ENCODE measurements at places on chromosomes 3 and 15.

- no peak for DNase-seq
Measured at GRCh38 chr3:28124882-28125281, 116.5 kb upstream of the CMC1 start.

GRCh38 chr3:174431717-174432116 is 427.4 kb upstream of the NAALADL2 start:
- peak; percentile 87 for DNase-seq

DNA sequence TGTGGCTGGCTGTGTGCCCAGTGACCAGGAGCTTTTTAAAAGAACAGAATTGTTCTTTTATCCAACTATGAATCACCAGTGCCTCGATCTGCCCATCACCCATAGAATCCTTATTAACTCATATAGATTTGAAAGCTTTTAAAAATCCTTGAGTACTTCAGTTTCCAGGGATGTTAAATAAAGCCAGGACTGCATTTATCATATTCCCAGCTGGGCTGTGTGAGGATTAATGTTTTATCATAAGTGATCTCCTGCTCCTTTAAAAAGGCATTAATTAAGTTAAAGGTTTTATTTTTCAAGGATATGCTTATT is 234.0 kb downstream of the MYRIP start:
- DNase-seq: peak; percentile 82

DNA sequence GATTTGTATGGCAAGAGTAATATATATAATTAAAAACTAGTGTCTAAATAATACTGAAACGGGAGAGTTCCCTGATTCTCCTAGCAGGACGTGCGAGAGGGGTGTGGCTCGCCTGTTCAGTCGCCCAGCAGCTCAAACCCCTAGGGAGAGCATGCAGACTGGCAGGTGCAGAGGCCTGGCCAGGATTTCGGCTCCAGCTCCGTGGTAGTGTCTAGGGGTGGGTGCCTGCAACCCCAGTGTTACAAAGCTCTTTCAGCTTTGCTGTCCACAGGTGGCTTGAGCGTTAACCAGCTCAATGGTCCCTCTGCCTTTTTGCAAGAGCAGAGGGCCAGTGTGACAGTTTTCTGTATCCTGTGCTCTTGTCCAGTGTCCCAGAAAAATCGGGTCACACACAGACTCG is 226.6 kb downstream of the ALCAM start:
- no peak for DNase-seq

DNA sequence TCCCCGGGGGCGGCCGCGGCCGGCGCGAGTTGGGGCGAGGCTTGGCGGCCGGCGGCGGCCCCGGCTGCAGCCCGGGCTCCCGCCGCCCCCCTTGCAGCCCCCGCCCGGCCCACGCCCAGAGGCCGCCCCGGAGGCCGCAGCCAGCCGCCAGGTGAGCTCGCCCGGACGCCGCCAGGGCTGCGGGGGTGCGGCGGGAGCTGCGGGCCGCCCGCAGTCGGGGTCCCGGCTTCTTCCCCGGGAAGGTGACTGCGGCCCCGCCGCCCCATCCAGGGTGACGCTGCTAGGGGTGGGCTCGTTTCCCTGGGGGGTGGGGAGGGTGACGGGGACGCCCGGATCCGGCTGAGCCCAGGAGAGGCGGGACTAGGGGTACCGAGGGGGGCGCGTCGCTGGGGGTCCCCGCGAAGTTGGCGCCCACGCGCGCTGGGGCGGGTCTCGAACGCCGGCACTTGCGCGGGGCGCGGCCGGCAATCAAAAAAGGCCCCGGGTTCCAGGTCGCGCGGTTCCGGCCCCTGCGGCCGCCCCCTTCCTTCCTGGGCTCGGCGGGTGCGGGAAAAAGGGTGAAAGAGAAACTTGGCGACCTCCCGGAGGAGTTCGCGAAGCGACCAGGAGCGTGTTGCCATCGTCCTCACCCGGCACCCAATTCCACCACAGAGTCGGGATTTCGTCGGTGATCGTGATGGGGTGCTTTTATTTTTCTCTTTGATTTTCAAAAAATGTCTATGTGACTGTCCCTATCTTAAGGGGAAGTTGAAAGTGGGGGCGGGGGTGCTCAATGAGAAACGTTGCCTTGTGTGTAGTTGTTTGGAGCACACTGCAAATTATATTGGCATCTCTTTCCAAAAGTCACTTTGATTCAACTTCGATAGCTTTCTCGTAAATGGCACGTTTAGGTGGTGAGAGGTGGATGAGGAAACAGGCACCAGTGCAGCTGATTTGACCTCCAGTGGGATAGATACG is 619 bp downstream of the ATXN7 start:
- DNase-seq: no peak

- no peak for DNase-seq
Measured at GRCh38 chr3:61704807-61705206, 143.4 kb downstream of the PTPRG start.

- DNase-seq: no peak
Measured at GRCh38 chr3:26498271-26498670, 124.3 kb upstream of the LRRC3B start.

GRCh38 chr3:109548192-109548938 is 211.0 kb upstream of the DPPA4 start:
- DNase-seq: peak; percentile 48

- peak; percentile 9 for DNase-seq
Measured at GRCh38 chr15:94526071-94526689, 294.8 kb downstream of the MCTP2 start.

- DNase-seq: no peak
Measured at GRCh38 chr15:88477126-88477525, 9.6 kb downstream of the MRPS11 start.

DNA sequence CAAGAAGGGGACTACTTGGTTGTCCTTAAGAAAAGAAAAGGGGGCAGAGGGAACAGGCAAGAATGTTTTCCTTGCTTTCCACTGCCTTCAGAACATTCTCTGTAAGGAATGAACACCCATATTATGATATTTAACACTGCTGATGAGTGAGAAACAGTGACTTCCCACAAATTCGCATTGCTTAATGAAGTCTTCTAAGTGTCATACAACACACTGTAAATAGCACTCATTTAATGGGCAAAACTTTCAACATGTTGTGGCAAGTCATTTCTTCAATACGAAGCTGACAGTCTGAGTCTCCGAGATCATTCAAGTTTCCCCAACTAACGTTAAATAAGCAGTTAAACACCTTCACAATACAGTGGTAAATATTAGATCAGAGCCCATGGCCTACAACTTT is 464.4 kb downstream of the SHQ1 start:
- peak; percentile 90 for DNase-seq

DNA sequence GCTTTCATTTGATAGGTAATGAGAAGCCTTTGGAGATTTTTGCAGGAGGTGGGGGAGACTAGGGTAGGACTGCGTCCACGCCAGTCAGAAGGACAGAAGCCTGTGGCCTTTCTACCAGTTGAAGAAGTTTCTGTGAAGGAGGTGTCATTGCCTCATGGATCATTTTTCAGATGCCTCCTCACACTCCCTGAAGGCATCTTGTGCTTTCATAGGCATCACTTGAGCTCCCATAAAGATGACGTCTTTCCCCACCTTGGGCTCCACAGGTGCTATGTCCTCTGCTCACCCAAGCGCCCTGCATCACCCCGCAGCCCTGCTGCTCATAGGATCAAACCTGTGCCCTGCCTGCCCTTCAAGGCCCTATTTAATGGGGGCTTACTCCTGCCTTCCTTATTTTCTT is 7.5 kb upstream of the ITGA11 start:
- DNase-seq: no peak

DNA sequence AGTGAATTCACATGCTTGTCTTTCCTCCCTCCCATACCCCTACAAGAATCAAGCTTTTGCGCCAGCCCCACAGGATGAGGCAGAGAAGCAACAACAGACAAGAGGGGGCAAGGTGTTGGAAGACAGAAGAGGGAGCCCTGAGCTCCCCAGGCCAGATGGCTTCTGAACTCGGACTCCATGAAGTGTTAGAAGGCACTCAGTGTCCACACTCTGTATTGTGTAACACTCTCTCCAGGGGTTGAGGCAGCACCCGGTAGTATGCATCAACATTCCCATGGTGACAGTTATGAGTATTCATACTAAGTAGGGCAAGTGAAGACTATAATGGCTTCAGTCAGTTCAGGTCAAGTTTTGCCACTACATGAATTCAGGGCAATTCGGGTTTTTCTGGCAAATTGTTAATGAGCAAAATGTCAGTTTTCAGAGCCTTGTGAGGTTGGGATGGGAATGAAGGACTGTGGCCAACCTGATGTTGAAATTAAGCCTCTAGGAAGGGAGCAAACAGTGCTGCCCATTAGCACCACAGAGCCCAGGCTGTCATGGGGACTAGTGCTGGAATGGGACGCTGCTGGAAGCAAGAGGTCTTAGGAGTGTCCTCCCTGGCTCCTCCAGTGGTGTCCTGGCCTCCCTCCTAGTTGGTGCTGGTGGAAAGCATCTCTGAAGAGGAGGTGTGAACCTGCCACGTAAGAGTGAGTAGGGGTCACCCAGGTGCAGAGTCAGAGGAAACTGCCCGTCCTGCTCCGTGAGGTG is 79.4 kb downstream of the KLF15 start:
- no peak for DNase-seq

DNA sequence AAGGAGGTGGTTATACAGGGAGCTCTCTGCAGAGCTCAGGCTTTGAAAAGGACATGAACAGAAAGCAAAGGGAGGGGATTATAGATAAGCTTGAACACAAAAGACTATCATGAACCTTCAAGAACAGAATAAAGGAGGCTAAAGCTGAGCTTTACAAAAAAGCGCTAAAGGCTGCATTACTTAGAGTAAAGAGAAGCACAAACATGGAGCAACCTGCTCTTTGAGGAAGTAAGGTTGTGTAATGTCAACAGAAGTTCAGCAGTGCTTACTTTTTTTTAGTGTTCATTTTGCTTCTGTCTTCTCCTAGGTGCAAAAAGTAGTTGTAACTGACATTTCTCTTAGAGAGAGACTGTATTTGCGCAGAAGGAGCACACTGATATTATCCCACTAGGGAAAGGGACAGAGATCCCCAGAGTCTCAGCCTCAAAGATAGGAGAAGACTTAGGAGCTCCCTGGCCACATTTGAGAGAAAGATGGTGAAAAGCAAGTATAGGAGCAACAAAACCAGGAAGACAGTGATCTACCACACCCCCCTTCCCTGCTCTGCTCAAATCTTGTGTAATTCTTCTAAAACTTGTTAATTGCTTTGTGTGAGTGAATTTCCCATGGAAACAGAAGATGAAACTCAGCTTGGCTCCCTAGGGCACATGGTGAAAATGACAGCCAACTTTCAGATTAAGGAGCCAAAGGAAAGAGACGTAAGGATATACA is 54.7 kb downstream of the QTRT2 start:
- DNase-seq: peak; percentile 41

DNA sequence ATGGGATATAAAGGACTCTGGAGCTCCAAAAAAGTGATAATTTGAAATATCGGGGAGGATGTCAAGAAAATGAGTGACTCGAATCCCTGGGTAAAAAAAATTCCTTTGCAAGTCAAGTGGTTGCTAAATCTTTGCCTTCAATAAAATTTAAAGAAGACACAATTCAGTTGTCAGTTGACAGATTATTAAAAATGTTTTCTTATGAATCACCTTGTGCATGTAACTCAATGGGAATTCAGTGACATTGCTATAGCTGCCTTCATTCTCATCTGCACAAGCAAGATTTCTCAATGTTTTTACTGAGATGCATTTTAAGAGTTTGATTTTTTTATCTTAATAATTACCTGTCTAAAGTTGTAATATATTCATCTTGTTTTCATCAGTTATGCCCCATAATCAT is 264.0 kb upstream of the IL12A start:
- DNase-seq: peak; percentile 43

DNA sequence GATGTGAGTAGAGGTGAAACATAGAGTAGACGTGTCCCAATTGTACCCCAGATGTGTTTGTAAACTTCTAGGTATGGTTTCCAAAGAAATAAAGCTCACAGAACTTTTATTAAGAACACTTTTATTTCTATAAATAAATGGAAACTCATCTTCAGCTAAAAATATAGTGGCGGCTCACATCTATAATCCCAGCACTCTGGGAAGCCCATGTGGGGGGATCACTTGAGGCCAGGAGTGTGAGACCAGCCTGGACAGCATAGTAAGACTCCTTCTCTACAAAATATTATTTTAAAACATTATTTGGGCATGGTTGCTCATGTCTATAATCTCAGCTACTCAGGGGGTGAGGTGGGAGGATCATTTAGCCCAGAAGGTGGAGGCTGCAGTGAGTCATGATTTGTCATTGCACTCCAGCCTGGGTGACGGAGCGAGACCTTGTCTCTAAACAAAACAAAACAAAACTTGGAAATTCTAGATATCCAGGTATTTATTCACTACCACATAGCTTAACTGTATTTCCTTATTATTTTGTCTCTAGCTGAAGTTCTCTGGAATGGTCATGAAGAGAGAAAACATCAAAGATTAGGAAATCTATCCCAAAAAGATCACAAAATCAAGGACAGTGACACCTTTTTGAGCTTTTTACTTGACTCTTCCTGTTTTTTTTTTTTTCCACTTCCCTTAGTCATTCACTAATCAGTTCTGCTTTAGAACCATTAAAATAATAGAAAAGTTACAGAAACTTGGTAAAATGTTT is 258.1 kb downstream of the TIGIT start:
- DNase-seq: peak; percentile 90

DNA sequence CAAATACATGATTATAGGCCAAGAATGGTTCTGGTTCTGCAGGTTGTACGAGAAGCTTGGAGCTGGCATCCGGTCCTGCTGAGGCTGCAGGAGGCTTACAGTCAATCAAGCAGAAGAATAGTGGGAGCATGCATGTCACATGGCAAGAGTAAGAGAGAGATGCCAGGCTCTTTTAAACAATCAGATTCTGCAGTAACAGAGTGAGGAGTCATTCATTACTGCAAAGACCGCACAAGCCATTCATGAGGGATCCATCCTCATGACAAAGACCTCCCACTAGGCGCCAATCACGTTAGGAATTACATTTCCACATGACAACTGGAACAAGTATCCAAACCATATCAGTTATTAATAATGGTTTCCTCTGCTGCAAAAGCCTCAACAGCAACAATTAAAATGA is 536.8 kb downstream of the CADM2 start:
- no peak for DNase-seq

GRCh38 chr3:1843111-1843510 is 255.6 kb upstream of the CNTN4 start:
- DNase-seq: no peak

DNA sequence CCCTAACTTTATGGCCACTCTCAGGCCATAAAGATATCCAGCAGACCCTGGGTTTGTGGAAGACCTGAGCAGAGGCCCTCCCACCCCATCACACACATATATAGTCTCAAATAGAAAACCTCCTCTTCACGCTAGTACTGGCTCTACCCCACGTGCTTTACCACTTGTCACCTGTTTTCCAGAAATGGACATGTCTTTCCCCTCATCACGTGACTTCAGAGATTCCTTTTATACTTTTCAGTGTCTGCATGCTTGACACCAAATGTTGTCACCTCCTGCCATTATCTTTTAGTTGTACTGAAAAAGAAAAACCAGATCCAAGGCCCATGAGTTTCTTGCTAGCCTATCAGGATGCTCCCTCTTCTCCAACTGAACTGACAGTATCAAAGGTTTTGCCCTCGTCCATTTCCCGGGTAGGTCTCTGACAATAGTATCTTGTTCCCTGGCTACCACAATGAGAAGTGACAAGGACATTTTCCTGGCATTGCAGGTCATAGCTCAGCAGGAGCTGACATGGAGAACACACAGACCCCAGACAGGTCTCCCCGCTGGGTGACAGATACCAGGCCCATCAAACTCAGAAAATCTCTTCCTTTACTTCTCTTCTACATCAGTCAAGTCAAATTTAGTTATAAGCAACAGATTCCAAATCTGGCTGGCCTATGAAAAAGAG is 650.0 kb upstream of the CFAP20DC start:
- no peak for DNase-seq

- peak; percentile 55 for DNase-seq
Measured at GRCh38 chr3:138241061-138241460, 54.0 kb downstream of the ARMC8 start.

GRCh38 chr15:83732770-83733169 is 78.8 kb downstream of the ADAMTSL3 start:
- no peak for DNase-seq

Measured in bronchial epithelial cell (primary cell).